ENCODE measurements at places on chromosomes 11 and 22. TPM values are rescaled to one million over a fixed set of nuclear protein-coding genes. Genes with fewer than 3 reads are reported as not detected.
A peak's percentile ranks its signal among the peaks of the same experiment; 100 is the strongest.

Gene WNT11
- polyA plus RNA-seq = not detected

Gene DGAT2
- polyA plus RNA-seq = 2.4 TPM

Gene MS4A7
- not detected for polyA plus RNA-seq

Gene IGLL1
- polyA plus RNA-seq = not detected

Gene RAB3IL1
- polyA plus RNA-seq = 0.31 TPM

Gene CRYBB2
- 0.89 TPM for polyA plus RNA-seq

Gene SAA2
- 1.2 TPM for polyA plus RNA-seq

Gene TBX10
- polyA plus RNA-seq = not detected

Gene SCN3B
- polyA plus RNA-seq = 0.10 TPM

GRCh38 chr11:6488342-6488741 is 7.0 kb downstream of the TIMM10B start:
- H3K27me3 ChIP-seq = no peaks in the 10 kb centered on the region
- no peaks in the 10 kb centered on the region for H3K4me1 ChIP-seq
- H3K4me3 ChIP-seq = no peak overlapping the region
- peaks cover 22% of the 10 kb centered on the region for H3K36me3 ChIP-seq

DNA sequence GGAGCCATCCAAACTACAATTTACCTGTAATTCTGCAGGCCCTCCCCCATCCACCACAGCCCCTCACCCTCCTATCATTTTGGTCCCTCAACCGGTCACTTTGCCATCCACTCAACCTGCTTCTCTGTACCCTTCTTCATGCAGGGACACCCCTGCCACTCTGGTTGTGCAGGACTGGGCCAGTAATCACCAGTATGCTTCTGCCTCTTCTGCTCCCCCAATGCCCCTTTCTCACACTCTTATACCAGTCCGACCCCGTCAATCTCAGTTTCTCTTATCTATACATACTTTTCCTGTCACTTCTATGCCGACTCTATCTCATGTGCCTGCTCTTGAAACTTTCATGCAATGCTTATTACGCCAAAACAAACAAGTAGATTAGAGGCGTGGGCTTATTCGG is 5.1 kb upstream of the COMT start:
- peaks cover 6% of the 10 kb centered on the region for H3K4me1 ChIP-seq
- H3K27ac ChIP-seq = no peak overlapping the region
- no peaks in the 10 kb centered on the region for H3K36me3 ChIP-seq

GRCh38 chr11:93236741-93237675 is 39.2 kb upstream of the SLC36A4 start:
- H3K27ac ChIP-seq = no peak overlapping the region
- DNase-seq = no peak
- H3K4me3 ChIP-seq = no peak overlapping the region
- H3K27me3 ChIP-seq = no peaks in the 10 kb centered on the region

DNA sequence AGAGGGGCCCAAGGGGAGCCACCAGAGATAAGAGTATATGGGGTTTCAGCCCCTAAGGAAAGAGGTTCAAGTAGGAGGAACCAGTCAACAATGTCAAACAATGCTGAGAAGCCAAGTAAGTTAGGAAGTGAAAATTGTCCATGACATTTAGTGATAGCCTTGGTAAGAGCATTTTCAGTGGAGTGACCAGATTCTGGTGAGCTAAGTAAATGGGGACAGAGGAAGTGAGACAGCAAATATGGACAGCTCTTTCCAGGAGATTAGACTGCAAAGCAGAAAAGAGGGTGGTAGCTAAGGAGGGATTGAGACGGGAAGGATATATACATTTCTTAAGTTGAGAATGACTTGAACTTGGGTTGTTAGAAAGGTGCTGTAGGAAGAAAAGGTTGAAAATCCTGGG is 22.9 kb downstream of the POLD3 start:
- H3K4me3 ChIP-seq = no peak overlapping the region
- H3K36me3 ChIP-seq = peaks cover 1% of the 10 kb centered on the region
- H3K27ac ChIP-seq = no peak overlapping the region
- H3K4me1 ChIP-seq = no peaks in the 10 kb centered on the region

GRCh38 chr11:82978422-82979099 is 77.0 kb downstream of the DDIAS start:
- H3K4me1 ChIP-seq = peaks cover 22% of the 10 kb centered on the region
- no peak overlapping the region for H3K4me3 ChIP-seq
- peak overlapping the region; percentile 45 for H3K27ac ChIP-seq
- no peaks in the 10 kb centered on the region for H3K36me3 ChIP-seq

GRCh38 chr22:46779023-46779422 is 16.6 kb downstream of the TBC1D22A start:
- H3K27me3 ChIP-seq = no peaks in the 10 kb centered on the region
- H3K27ac ChIP-seq = no peak overlapping the region
- H3K4me1 ChIP-seq = peaks cover 23% of the 10 kb centered on the region

DNA sequence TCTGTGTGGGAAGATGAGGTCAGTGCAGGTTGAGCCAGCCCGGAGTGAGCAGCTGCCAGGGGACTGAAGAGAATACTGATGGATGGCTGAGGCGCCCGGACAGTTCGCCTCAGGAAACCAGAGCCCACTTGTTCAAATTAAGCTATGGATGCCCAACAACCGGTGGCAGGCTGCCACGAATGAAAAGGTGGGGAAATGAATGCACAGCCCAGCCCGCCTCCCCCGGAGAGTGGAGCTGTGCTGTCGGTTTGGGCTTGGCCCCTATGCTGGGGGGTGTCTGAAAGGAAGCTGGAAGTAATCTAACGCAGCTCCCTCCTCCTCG is 21.9 kb downstream of the HSPA8 start:
- no peak for DNase-seq
- no peaks in the 10 kb centered on the region for H3K36me3 ChIP-seq
- no peak overlapping the region for H3K4me3 ChIP-seq
- H3K27me3 ChIP-seq = no peaks in the 10 kb centered on the region

DNA sequence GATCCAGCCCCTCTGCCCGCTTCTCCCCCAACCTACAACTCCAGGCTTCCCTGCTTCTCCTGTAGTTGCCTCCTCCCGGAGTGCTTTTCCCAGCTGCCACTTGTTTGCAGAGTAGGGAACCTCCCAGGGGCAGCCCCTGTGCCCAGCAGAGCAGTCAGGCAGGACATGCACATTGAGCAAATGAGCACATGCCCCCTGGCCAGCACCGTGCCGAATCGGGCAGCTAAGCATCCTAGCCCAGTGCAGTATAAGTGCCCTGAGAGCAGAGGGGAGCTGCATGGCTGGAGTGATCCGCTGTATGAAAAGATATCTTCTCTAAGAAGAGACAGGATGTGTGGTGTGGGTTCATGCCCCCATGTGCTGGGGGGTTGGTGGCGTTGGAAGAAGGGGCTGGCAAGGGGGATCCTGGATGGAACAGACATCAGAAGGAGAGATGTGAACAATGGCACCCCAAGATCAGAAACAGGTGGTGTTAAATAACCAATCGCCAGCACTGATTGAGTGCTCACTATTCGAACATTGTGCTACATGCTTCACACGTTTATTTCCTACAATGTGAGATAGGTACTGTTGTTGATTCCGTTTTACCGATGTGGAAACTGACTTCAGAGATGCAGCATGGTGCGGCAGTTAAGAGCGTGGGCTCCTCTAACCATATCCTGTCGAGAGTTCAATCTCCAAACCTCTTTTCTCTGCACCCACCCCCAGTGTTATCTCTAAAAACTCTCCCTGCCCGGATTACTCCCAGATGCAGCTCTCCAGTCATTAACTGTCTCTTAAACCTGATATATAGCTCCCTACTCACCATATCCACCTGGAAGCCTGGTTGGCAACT is 1.2 kb downstream of the AIP start:
- no peaks in the 10 kb centered on the region for H3K27me3 ChIP-seq
- H3K27ac ChIP-seq = no peak overlapping the region
- H3K4me3 ChIP-seq = no peak overlapping the region

DNA sequence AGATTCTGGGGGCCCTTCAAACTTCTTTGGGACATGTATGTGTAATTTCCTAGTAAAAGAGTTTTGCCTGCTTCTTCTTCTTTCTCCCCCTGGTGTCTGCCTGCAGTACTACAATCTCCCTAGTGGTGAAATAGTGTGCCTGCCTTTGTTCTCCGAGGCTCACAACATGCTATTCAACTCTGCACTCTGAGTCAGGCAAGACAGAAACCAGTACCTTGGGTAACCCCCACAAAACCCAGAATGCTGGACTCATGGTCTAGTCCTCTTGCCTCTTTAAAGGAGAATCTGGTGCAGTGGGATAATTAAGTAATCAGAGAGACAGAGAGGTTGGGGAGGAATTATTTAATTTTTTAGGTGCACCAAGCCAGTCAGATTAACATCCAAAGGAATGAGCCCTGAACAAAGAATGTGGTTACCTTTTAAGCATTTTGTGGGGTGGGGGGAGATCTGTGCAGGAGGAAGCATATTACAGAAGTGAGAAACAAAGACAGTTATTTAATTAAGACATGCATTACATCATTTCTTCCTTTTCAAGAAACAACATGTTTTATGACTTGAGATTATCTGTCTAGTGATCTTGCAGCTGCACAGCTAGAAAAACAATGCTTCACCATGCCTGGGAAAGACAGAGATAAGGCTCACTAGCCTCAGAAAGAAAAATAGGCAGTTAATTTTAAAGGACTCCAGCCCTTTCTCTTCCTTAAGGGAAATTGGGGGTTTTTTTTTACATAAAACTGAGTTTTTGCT is 11.0 kb upstream of the MS4A6A start:
- H3K27me3 ChIP-seq = no peaks in the 10 kb centered on the region
- H3K4me1 ChIP-seq = no peaks in the 10 kb centered on the region
- no peak overlapping the region for H3K27ac ChIP-seq

GRCh38 chr11:72478669-72479068 is 44.3 kb upstream of the CLPB start:
- H3K4me3 ChIP-seq = no peak overlapping the region
- peaks cover 13% of the 10 kb centered on the region for H3K4me1 ChIP-seq
- no peak for DNase-seq
- no peaks in the 10 kb centered on the region for H3K27me3 ChIP-seq
- H3K27ac ChIP-seq = no peak overlapping the region

- H3K36me3 ChIP-seq = peaks cover 2% of the 10 kb centered on the region
- H3K4me3 ChIP-seq = no peak overlapping the region
- no peak for DNase-seq
- no peak overlapping the region for H3K27ac ChIP-seq
Observed at GRCh38 chr11:74818283-74818946, 69.8 kb downstream of the RNF169 start.

Data from keratinocyte (primary cell).